ENCODE measurements at places on chromosomes 12 and 14.

- no peak for DNase-seq
These were observed 26.5 kb upstream of the NID2 start for GRCh38 chr14:52095336-52095735.

GRCh38 chr14:94129758-94130414 lies 482 bp upstream of the IFI27L2 start:
- DNase-seq: peak; percentile 75

- DNase-seq: no peak
These were observed 39.1 kb downstream of the MBIP start for GRCh38 chr14:36281309-36281708.

- no peak for DNase-seq
These were observed 158.6 kb downstream of the PAX9 start for GRCh38 chr14:36820111-36820709.

- DNase-seq: no peak
These were observed 35.1 kb downstream of the MYL2 start for GRCh38 chr12:110885152-110885840.
